ENCODE measurements at places on chromosomes 3 and 15.
A peak's percentile ranks its signal among the peaks of the same experiment; 100 is the strongest.

GRCh38 chr3:172656602-172657001 lies 54.3 kb downstream of the NCEH1 start:
- DNase-seq, result no peak

DNA sequence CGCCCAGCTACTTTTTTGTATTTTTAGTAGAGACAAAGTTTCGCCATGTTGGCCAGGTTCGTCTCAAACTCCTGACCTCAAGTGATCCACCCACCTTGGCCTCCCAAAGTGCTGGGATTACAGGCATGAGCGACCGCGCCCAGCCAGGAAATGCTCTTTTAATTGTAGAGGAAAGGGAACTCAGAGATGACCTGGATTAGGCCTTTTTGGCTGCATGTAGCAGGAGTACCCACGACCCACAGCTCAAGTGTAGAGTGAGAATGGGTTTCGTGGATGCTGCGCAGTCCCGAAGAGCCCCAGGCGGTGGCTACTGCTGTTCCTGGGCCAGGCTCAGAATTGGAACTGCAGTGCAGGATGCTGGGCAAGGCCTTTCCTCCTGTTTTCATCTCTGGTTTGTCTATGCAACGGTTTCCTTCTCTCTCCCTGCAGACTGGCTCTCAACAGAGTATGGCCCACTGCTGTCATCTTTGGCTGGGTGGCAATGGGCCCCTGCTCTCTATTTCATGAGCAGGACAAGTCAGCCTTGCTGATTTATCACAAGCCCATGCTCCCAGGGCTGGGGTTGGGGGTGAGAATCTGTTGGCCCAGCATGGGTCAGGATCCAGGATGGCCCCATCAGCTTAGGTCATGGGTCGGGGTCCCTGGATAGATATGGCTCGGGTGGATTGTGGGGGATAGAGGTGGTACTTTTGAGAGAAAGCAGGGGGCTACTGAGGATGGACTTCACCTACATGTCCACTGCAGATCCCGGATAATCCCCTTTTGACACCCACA lies 51.2 kb downstream of the GASK1A start:
- no peak for DNase-seq

GRCh38 chr15:51155891-51156290 lies 61.2 kb upstream of the TNFAIP8L3 start:
- DNase-seq, result no peak

DNA sequence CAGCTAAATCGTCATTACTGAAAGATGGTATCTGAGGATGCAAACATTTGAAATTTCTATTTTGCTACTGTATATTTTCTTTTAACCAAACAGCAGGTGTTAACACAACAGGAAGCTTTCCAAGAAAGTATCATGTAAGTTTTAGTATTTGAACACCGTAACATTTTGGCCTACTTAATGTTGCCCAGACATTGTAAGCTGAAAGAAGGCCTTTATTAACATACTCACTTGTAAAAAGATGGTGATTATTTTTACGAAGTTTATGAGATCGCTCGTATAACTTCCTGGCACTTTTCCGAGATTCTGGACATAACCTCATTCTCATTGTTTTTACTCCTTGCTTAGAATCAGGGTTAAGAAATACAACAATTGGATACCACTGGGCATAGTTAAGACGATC lies 95.7 kb downstream of the TJP1 start:
- DNase-seq, result no peak

- no peak for DNase-seq
Measured at GRCh38 chr3:100521439-100521845, 29.0 kb downstream of the TMEM45A start.

- no peak for DNase-seq
Measured at GRCh38 chr15:79088426-79089205, 2.0 kb downstream of the RASGRF1 start.

GRCh38 chr3:193732391-193732790 lies 139.4 kb downstream of the OPA1 start:
- no peak for DNase-seq

- DNase-seq, result no peak
Measured at GRCh38 chr15:69271217-69271616, 27.5 kb upstream of the PAQR5 start.

GRCh38 chr15:74788683-74789151 lies 6.8 kb downstream of the CSK start:
- DNase-seq, result no peak

- DNase-seq, result no peak
Measured at GRCh38 chr3:43964640-43965039, 273.9 kb downstream of the ABHD5 start.

DNA sequence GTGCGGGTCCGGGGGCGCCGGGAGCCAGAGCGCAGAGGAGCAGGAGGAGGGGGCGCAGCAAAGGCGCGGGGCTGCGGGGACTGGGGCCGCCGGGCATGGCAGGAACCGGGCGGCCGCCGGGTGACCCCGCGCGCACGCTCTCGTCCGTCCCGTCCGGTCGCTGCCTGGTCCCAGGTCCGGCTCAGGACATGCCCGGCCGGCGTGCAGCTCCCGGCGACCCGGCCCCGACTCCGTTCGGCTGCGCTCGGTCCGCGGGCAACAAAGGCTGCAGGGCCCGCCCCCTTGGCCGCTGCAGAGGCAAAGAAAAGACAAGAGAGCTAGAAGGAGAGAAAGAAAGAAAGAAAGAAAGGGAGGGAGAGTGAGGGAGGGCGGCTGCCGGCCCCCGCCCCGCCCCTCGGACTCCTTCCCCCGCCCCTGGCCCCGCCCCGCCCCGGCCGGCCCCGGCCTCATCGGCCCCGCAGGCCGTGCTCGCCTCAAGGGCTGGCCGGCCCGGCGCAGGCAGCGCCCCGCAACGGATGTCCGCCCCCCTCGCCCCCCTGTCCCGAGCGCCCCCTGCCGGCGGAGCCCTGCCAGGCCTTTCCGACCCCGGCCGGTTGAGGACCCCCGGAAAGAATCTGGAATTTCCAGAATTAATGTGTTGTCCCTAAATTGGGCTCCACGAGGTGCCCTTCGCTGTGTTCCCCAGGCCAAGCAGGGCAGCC lies at the start of gene ADAMTS7:
Gene ADAMTS7, minus strand, starts transcription at position 341 of the 701 bp plus-strand sequence. Its CDS starts 244 bp downstream, at position 97.
- peak; percentile 90 for DNase-seq

GRCh38 chr3:60333710-60334109 lies 917.5 kb downstream of the FHIT start:
- DNase-seq, result no peak

DNA sequence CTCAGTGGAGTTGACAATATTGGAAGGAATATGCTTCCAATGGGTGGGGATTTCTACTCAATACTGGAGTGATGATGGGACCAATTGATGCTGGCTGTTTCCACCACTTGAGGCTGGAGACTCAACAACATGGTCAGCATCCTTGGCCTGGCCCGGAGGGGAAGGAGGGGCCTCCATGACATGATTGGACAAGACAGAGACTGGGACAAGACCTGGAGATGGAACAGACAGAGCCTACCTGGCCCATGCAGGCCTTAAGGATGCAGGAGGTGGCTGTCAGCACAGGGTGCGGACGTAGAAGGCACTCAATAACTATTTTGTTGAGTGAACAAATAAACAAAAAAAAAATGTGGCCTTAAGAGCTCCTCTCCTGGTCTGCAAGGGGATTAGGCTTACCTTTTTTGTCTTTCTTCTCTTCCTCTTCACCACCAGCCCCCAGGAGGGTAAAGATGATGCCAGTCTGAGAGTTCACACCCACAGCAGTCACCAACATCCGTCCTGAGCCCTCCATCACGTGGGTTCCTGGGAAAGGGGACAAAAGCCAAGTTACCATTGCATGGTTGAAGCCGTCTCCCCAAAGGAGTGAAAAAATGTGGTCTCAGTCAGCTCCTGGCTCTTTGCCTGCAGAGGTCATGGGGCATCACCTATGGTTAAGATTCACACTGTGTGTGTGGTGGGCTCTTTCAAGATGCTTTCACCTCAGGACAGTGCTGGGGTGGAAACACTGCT lies 67.1 kb upstream of the SEC13 start:
- no peak for DNase-seq

- DNase-seq, result no peak
Measured at GRCh38 chr3:16373341-16373946, 108.4 kb downstream of the OXNAD1 start.

DNA sequence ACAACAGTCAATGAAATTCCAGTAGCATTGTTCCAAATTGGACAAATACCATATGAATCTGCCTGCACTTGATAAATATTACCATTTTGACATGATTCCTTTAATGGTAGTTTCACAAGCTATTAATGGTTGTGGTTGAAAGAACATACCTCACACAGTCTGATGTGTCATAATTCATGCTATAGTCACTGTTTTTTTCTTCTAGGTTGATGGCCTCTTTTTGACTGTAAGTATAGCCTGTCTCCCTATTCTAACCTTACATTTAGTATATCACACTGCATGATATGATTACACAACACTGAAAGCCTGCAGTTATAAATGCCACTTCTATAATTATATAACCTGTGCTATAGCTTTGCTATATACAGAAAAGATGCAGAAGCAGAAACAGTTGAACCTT lies 834.1 kb downstream of the NSUN3 start:
- no peak for DNase-seq

DNA sequence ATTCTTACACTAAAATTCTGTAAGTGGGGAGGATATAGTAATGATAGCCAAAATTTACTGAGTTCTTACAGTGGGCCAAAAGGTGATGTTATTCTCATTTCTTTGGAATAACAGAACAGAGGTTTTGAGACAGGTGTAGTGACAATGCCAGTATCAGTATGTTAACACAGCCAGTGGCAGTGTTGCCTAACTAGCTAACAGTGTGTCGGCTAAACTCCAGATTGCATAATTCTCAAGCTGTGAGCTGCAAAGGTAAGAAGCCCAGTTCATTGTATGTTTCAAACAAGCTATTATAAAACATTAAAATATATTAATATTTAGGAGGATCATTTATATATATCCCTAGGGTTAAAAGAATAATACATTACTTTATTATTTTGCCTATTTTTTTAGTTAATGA lies 920 bp downstream of the SLC15A2 start:
- no peak for DNase-seq

- no peak for DNase-seq
Measured at GRCh38 chr3:134328147-134328591, 46.1 kb downstream of the AMOTL2 start.

DNA sequence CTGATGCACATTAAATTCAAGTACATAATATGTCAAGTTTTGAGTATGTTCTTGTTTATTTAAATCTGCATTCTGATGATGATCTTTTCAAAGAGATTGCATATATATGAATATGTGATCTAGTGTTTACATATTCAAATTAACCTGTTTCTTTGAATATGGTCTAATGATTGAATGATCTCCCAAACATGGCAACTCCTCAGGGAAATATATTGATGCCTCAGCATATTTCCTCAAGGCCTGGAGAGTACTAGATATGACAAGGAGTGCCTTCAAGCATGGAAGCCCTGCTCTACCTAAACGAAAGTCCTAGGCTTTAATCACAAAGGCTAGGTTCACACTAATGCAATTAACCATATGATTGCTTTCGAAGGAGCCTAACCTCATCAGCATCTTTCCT lies 532.8 kb downstream of the ZIC1 start:
- DNase-seq, result no peak

- no peak for DNase-seq
Measured at GRCh38 chr3:72171946-72172345, 387.0 kb upstream of the PROK2 start.

DNA sequence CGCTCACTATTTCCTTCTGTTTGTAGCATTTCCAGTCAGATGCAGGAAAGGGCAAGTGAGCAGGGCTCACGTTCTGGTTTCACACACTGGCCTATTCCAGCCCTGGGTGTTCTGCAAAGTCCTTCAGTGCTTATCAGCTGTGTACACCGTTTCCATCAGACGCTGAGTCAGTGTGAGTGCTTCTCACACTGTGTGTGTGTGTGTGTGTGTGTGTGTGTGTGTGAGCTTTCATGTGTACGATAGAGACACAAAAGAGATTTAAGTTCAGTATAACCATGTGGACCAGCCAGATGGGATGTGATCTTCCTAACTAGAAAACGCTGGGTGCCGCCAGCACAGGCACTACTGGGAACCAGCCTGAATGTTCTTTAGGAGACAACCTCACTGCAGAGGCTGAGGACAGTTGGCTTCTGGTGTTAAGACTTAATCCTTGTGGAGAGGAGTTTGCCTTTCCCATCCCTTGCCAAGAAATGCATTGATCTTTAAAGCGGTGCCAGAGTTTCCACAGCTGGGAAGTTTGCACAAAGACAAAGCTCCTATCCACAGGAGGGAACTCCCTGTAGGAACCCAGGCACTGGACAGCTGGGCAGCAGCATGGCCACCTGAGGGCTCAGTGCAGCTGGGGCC lies 3.9 kb upstream of the CHSY1 start:
- DNase-seq, result no peak

DNA sequence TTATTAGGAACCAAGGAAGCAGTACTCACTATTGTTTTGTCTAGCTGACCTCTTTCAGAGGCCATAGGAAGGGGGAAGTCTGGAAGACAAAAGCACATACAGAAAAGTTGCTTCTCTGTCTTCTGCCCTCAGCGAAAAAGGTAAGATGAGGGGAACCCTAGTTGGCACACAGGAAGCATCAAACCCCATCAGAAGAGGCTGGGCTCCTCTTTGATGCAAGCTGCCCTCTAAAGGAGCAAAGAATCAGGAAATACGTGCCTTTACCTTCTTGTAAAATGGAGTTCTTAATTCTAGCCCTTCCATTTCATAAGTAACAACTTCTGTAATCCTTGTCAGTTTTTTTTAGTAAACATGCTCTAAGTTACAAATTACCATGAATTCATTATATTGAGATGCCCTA lies 12.5 kb downstream of the SPINK8 start:
- DNase-seq, result no peak

- no peak for DNase-seq
Measured at GRCh38 chr3:102174832-102175374, 259.9 kb upstream of the ZPLD1 start.

DNA sequence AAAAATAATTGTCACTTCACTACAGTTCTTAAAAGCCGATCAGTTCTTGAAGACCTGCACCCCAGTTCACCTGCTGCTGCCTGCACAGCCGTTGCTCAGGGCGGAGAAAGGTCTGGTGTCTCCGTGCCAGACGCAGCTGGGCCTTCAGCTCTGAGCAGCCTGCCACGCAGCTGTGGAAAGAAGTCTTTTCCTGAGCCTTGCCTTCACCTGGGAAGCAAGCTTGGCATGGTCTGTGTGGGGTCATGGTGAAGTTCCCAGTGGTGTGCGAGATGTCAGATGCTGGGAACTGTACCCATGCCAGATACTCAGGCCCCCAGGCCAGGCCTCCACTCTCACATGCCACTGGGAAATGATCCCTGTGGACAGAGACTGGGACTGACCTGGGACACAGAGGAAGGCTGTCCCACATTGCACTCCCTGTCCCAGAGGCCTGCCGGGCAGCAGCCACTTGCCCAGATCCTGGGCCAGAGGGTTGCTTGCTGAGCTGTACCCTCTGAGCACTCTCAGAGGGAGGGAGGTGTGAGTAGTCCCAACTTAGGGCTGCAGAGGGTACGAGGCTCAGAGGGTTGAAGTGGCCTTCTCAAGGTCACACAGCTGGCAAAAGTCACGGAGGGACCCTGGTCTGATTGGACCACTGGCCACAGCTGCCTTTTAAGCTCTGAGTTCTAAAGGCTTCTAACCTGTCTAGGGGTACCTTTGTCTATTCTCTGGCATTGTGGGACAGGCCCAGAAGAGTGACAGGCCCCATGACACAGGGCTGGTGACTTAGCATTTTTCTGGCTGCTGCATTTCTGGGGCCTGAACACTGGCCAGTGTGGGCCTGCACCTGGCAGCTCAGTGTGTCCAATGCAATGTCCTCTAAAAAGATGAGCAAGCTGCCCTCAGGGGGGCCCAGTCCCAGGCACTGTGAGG lies 55.4 kb downstream of the KLF13 start:
- DNase-seq, result no peak

- no peak for DNase-seq
Measured at GRCh38 chr3:40645883-40646282, 121.1 kb downstream of the ZNF621 start.
